Breast epithelium (tissue), 4 donors: ENCODE measurements at places on chromosomes 7 and 10.

DNA sequence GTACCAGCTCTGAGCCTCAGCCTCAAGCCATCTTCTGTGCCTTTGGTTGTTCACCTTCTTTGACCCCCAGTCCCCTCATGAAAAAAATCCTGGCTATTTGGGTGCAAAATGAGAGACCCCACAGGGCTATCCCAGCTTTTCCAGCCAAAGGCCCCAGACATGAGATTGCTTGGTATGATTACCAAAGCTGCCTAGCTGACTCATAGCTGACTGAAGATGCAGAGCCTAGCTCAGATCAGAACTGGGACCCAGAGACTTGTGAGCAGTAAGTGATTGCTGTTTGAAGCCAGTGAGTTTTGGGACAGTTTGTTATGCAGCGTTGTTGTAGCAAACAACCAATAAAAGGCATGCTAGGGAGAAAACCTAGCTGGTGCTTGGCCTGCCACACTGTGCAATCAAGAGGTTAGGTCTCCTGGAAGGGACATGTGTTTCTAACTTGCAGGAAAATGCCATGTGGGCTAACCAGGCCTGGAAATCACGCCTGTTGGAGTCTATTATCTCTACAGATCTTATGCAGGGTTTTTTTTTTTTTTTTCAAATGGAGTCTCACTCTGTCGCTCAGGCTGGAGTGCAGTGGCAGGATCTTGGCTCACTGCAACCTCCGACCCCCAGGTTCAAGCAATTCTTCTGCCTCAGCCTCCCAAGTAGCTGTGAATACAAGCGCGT lies 48.0 kb upstream of the DAGLB start:
- DNase-seq: no peak

DNA sequence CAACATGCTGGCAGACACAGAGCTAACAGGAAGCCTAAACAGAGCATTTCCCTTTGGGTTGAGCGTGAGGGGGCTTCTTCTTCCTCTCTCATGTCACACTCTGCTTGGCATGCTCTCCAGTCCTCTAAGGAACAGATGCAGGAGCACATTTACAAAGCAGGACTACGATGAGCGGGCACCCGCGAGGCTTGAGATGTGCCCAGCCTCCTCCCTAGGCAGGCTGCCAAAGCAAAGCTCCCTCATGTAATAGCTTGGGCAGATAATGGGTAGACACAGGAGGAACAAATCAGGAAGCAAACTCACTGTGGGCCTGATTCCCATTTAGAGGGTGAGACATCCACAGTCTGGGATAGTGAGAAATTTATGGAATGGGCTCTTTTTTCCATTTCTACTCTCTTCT lies 519.1 kb downstream of the NRG3 start:
- DNase-seq: no peak

DNA sequence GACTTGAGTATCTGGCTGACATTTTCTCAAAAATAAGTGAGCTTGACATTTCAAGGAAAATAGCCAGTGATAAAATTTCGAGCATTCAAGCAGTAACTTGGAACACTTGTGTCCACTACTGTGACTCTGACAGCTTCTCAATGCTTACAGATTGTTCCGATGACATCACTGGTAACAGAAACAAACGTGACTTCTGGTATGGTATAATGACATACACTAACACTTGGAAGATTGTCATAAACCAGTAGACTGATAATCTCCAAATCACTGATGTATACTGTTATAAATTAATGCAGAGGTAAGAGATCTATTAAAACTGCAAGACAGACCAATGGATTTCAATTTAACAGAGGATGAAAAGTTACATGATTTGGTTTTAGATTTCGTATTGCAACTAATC lies 6.5 kb downstream of the MINDY3 start:
- DNase-seq: no peak

GRCh38 chr10:113103131-113103840 lies 153.2 kb downstream of the TCF7L2 start:
- DNase-seq: no peak

GRCh38 chr7:72466797-72467196 lies 54.7 kb upstream of the CALN1 start:
- no peak for DNase-seq

- no peak for DNase-seq
Observed at GRCh38 chr7:25659841-25660240, 431.6 kb upstream of the NPVF start.

DNA sequence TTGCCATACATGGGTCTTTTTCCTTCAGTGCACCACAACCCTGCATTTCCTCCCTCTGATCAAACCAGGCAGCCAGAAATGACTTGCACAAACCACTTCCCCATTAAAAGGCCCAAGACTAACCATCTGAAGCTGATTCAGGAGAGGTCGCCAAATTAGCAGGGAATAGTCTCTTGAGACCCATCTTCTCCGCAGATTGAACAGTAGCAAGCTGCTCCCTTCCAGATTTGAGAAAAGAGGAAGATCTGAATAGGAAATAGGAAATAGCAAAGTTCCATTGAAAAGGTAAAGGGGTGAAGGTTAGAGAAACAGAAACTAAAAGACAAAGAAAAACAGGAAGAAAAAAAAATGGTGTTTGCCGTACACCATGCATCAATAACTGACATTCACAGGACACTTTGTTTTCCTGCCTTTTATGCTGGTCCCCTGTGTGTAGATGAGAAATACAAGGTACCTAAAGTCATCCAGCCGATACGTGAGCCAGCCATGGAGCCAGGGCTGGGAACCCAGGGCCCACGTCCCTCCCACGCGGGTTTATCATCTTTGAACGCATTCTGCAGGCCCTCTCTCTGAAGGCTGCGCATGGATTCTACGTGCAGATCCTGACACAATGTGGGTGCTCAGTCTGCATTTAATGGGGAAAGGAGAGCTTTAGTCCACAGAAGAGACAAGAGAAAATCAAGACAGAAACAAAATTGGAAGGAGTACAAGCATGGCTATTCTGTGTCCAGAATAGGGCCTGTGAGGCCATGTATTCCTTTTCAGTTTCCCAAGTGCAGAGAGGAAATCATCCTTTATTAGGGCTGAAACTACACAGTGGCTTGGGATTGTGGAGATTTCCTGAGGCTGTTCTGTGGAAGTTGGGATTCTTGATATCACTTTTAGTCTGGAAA lies 268.4 kb upstream of the NPVF start:
- no peak for DNase-seq

DNA sequence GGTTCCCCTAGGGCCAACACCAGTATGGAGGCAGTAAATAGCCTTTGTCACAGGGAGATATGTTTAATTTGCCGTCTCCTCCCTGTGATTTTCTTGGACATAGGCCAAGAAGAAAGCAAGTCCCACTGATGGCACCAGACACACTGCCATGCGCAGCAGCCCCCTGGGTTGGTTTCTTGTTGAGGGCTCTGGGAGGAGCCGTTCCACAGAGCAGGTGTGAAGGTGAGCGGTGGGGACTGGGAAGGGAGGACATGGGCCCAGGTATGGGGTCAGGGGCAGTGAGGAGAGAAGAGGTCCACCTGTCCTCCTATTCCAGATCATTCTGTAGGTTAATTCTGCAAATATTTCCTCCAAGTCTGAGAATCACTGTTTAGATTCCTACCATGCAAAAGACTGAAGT lies 376.1 kb downstream of the PLXNA4 start:
- DNase-seq: no peak

GRCh38 chr7:139543801-139544603 lies 20.5 kb downstream of the CLEC2L start:
- DNase-seq: no peak

DNA sequence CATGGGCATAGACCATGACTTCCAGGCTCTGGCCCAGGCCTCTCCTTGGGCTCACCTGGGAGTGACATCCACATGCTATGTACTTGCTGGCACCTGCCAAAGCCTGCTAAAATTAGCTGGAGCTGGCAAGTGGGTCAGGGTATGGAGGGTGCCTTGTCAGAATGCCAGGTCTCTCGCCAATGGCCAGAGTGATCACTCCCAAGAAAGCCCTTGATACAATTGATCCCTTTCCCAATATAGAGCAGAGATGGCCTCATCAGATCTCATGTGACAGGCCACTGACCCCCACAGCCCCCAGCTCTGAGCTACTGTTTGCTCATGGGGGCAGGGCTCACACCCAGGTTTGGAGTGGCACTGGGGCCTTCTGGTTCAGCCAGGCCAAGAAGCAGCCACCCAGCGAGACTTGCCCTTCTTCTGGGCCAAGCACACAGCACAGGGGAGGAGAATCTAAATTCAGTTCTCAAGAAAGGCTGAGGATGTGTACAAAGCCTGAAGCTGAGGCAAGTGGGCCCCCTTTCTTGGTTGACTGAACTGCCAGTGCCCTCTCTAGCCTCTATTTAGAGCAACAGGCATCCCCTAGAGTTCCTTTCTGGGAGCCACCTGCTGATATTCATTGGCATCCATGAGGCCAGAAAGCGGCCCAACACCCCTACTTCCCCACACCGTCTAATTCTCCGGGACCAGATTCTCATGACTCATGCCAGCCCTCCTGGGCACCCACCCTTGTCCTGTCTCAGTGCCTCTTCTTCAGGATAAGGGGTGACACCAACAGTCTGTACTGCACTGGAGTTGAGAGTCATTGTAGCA lies 18.9 kb upstream of the MYL7 start:
- DNase-seq: no peak

- no peak for DNase-seq
Observed at GRCh38 chr7:127953423-127954356, 77.5 kb downstream of the LRRC4 start.
